ENCODE measurements at places on chromosomes 6 and 20.
A peak's percentile ranks its signal among the peaks of the same experiment; 100 is the strongest.

DNA sequence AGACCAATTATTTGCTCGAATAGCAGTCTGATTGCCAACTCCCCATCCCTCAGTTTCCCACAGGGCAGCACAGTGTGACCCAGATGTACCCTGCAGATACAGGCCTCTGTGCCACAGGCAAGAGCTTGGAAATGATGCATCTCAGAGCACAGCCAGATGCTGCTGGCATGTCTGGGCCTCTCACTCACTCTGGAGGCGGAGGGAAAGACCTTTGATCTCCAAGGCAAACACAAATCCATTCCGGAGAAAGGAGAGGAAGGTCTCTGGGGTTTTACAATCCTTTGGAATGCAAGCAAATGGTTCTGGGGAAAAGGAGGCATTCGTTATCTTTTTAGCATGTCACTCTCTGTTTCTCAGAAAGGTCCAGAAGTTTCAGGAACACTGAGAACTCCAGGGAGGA lies 74.2 kb downstream of the RIOK1 start:
- no peak for DNase-seq

DNA sequence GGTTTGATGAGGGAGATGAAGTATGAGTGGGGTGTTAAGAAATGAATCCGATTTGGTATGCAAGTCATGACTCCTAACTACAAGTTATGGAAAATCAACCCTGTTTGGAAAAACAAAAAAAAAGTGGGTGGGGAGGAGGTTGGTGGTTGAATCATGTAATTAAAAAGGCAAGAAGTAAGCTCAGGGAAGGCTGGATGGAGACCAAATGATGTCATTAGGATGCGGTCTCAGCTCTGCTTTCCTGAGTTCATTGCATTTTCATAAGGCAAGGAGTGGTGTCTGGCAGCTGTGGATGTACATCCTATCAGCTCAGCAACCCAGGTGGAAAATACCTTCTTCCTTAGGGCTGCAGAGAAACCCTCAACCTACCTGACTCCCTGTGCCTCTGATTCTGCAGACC lies 60.4 kb upstream of the AKAP12 start:
- DNase-seq = no peak

GRCh38 chr6:155154158-155154830 lies 109.5 kb upstream of the CLDN20 start:
- no peak for DNase-seq

- no peak for DNase-seq
Observed at GRCh38 chr20:1942486-1943274, 47.5 kb downstream of the SIRPA start.

GRCh38 chr20:3068986-3069900 lies 2.2 kb upstream of the OXT start:
- DNase-seq = no peak

- no peak for DNase-seq
Observed at GRCh38 chr20:12262747-12263146, 345.1 kb downstream of the BTBD3 start.

DNA sequence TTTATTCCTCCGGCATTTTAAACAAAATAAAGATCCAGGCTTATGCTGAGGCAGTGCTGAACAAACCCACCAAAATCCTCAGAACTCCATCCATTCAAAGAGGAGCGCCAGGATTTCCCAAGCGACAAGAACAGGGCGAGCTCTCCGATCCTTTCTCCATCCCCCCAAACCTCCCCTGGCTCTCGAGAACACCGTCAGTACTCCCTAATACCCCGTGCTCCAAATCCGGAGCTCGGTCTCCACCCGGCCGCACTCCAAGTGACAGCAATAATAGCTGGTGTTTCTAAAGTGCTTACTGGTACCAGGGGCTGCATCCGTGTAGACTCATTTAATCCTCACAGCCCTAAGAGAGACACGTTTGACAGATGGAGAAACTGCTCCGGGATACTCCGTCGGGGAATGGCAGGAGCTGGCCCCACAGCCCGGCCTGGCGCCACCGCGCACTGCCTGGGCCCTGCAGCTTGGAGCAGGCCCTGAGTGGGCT lies 277.1 kb upstream of the QKI start:
- no peak for DNase-seq

DNA sequence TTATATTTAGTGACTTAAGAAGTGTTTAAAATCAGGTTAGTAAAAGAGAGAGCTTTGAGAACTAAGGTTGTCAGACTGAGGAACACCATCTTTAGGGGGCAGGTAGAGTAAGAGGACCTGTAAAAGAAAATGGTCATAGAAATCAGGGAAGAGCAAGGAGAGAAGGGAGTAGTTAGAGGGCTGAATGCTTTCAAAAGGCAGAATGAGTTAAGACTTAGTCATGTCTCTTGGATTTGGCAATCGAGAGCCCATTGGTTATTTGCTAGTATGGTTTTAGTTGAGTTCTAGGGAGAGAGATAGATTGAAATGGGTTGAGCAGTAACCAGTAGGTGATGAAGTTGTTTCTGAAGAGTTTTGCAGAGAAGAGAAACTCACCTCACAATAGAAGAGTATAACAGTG lies 51.1 kb downstream of the RALGAPB start:
- no peak for DNase-seq

- DNase-seq = no peak
Observed at GRCh38 chr6:43367245-43367984, 2.0 kb downstream of the ZNF318 start.

GRCh38 chr6:55069132-55069781 lies 105.1 kb upstream of the HCRTR2 start:
- DNase-seq = no peak

DNA sequence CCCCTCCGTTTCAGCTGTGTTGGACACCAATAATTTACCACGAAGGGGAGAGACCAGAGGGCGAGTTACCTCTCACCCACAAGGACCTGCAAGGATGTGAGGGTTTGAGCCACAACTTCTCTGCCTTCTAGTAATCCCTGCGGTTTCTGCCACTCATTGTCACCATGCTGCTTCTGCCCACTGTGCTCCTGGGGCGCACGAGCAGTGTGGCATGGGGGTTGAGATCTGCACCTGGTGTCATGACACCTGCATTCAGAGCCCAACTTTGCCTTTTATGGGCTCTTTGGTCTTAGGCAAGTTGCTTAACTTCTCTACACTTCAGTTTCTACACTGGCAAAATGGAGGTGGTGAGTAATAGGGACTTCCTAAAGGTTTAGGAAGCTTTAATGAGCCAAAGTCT lies 84.9 kb downstream of the SOBP start:
- no peak for DNase-seq

DNA sequence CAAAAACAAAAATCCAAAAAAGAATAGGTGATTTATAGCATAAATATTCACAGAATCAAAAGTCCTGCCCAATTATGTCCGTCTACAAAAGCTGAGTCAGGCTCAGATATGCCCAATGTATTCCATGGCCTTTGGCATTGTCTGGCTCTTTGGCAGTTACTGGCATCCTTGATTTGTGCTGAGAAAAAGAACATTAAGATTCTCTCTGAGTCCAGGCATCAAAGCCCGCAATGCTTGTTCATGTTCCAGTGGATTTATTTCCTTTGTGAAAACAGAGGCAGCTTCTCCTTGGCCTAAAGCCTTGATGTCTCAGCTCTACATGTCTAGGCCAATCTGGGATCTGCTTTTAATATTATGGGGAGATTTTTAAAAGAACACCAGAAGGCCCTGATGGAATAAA lies 76.1 kb upstream of the SLC4A11 start:
- no peak for DNase-seq

GRCh38 chr6:16774437-16774836 lies 13.2 kb upstream of the ATXN1 start:
- DNase-seq = no peak

GRCh38 chr20:38883081-38883980 lies 42.9 kb upstream of the FAM83D start:
- peak; percentile 59 for DNase-seq

- peak; percentile 82 for DNase-seq
Observed at GRCh38 chr20:49384437-49385434, 97.7 kb downstream of the KCNB1 start.

- DNase-seq = no peak
Observed at GRCh38 chr6:48426636-48427035, 315.6 kb upstream of the PTCHD4 start.

- no peak for DNase-seq
Observed at GRCh38 chr20:34127792-34128191, 15.7 kb upstream of the EIF2S2 start.

GRCh38 chr6:14690120-14691056 lies 555.5 kb upstream of the JARID2 start:
- no peak for DNase-seq

DNA sequence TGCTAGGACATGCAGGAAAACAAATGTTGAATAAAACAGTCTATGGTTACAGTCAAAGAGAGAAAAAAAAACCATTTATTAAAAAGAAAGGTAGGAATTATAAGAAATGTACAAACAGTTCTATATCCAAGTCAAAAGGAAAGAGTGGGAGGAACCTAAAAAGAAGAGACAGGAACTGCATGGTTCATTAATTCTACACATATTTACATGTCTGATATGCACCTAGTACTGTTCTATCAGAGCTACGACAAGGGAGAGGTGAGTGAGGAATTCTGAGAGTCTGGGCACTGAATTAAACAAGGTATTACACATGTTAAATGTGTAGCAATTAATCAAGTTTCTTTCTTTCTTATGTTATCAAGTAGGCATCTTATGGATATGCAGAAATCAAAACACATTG lies 41.9 kb downstream of the SYCP2 start:
- DNase-seq = no peak

- no peak for DNase-seq
Observed at GRCh38 chr6:10723567-10723881, 654 bp downstream of the TMEM14C start.

GRCh38 chr20:59806578-59806975 lies 126.9 kb downstream of the SYCP2 start:
- DNase-seq = no peak

DNA sequence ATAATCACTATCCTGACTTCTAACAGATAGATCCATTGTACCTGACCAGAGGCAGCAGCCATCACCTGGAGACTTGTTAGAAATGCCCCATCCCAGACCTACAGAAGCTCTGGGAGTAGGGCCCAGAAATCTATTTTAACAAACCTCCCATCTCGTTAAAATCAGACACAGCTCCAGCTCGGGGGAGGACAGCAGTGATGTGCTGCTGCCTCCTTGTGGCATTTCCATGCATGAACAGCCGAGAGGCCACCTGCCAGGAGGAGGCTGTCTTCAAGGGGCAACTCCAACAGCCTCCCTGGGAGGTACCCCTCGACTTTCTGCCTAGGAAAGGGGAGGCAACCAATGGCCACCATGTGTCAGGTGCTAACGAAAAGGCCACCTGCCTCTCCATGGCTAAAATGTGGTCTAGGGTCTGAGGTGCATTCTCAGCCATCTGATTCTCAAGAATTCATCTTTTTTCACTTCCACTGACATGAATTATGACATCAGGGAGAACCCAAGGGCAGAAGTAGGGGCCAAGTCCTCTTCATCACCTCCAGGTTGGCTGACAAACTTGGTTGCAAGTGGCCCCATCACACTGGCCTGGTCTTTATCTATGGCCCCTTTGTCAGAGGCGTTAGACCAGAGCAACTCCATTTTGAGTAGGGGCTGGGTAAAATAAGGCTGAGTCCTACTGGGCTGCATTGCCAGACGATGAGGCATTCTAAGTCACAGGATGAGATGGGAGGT lies 12.2 kb upstream of the KCNK15 start:
- DNase-seq = peak; percentile 79

- DNase-seq = no peak
Observed at GRCh38 chr6:26200918-26201721, 113.9 kb downstream of the HFE start.

GRCh38 chr6:118764766-118765165 lies 113.4 kb upstream of the CEP85L start:
- DNase-seq = no peak

DNA sequence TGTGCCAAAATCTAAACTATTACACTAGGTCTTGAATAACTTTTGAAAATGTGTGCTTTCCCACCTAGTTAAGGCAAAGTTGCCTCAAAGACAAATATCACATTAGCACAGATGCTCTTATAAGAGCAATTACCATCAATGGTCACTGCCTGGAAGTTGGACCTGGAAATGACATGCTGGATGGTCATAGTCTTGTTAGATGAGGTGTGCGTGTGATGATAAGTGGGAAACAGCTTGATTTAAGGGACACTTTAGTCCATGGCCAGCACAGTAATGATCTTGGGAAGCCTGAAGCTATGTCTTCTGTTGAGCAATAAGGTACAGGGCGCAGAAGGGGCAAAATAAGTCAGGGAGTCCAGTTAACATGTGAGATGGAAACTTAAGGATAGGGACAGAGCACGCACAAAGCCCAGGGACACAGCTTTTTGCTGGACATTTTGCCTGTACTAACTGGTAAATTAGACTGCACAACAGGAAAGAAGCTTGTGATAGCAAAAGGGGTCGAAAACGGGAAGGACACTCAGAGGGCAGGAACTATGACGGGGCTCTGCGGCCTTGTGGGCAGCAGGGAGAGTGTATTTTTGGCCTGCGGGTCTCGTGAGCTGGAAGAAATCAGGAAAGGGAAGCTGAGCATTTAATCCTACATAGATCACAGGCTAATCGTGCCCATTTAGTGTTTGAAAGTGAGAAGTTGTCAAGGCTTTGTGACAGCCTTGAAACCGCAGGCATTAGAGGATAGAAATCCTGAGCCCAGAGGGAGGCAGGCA lies 66.7 kb upstream of the BMP2 start:
- DNase-seq = peak; percentile 75

- no peak for DNase-seq
Observed at GRCh38 chr20:14521436-14521835, 184.0 kb upstream of the FLRT3 start.

DNA sequence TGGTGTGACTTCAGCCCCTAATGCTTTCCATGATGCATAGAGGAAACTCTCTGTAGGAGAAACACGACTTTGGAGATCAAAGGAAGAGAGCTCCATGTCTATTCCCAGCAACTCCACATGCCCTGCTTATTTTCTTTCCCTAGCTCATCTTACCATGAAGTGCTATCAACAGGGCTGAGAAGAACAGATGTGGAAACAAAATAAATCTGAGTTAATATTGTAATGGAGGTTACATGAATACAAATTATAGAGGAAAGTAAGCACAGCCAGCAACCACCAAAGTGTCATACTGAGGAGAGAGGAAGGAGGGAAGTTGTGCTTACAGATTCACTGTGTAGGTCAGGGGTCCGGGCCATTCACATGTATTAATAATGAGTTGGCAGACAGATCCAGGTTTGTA lies 157.5 kb downstream of the RFPL4B start:
- DNase-seq = no peak

DNA sequence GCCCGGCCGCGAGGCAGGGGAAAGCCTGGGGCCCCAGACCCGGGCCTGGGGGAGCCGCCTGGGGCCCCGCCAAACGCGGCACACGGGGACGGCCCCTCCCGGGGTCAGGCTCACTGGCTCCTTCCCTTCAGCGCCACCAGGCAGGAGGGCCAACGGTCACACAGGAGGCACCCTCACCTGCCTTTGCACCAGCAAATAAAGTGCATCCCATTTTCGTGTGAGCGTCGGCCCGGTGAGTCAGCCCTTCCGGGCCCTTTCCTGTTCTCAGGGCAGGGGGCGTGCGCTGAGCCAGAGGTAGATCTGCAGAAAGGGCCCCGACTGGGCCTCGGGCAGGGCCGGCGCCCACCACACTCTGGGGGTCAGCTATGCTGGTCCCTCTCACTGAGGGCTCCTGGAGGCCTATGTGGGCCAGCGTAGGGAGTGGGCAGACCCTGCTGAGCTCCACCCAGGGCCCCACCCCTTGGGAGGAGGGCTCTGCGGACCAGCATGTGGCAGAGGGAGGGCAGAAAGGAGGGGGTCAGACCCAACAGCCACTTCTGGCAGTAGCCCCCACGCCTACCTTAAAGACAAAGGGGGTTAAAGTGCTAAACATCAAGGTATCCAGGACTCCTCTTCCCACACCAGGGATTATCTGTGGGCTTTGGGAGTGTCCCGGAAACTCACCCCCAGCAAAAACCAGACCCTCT lies 931 bp upstream of the UCKL1 start:
- DNase-seq = no peak
